ENCODE measurements at places on chromosomes 12 and 14.

DNA sequence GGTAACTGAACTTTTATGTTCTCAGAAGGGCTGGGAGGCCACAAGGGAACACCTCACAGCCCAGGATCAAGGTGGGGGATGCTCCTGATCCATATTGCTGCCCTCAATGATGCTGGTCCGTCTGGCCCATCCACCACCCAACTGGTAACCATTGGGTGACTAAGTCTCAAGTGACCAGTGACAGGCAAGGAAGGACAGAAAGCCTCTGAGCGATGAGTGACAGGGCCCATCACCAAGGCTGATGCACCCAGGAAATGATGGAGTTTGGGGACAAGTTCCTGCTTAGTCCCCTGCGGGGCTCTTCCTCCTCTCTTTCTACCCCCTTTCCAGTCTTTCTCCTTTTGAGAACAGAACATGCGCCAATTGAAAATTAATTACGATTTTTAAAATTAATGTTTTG, 2.6 kb upstream of the MMP19 start:
- H3K27me3 ChIP-seq, result no peaks in the 10 kb centered on the region
- no peaks in the 10 kb centered on the region for H3K36me3 ChIP-seq
- no peak overlapping the region for H3K4me3 ChIP-seq
- peaks cover 4% of the 10 kb centered on the region for H3K4me1 ChIP-seq

DNA sequence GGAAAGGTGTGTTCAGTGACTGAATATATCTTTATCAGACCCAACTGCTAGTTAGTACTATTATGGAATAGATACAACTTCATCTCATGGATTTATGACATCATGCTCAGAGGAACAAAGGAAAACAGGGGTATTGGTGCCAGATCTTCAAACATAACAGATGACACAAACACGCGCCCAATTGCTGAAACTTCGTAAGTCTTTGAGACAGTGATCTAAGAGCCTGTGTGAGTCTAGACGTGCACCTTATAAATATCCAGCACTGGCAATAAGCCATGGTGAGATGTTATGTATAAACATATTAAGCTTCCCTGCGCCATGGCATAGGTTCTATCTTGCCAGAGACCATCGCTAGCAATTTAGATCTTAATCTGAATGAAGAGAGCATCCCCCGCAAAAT, 42.2 kb upstream of the NR2C1 start:
- H3K4me1 ChIP-seq, result no peaks in the 10 kb centered on the region
- no peak overlapping the region for H3K4me3 ChIP-seq

- no peak overlapping the region for H3K4me3 ChIP-seq
- no peaks in the 10 kb centered on the region for H3K36me3 ChIP-seq
- H3K27ac ChIP-seq, result no peak overlapping the region
- H3K27me3 ChIP-seq, result no peaks in the 10 kb centered on the region
- H3K4me1 ChIP-seq, result no peaks in the 10 kb centered on the region
- no peak for DNase-seq
Observed at GRCh38 chr12:65229441-65229840, 49.0 kb upstream of the MSRB3 start.

GRCh38 chr14:52333823-52334657, 19.9 kb downstream of the PTGER2 start:
- H3K27me3 ChIP-seq, result no peaks in the 10 kb centered on the region
- H3K4me1 ChIP-seq, result no peaks in the 10 kb centered on the region
- H3K4me3 ChIP-seq, result no peak overlapping the region
- no peaks in the 10 kb centered on the region for H3K36me3 ChIP-seq
- no peak for DNase-seq

DNA sequence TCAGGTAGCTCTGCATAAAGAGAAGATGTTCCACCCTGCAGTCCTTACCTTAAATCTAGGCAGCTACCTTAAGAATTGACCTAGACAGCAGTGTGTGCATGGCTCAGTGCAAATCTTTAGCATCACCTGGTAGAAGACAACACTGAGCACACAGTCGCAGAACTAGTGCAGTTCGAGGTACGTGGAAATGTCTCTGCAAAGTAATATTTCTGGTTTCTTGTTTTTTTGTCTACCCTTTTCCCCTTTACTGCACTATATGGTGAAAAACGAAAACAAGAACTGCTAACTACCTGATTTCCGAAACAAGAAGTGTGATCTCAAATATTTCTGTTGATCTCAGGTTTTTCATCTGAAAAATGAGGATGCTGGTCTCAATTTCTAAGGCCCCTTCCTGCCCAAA, 82.5 kb downstream of the ETV6 start:
- H3K4me3 ChIP-seq, result no peak overlapping the region
- H3K4me1 ChIP-seq, result peaks cover 2% of the 10 kb centered on the region
- H3K27me3 ChIP-seq, result no peaks in the 10 kb centered on the region
- no peak overlapping the region for H3K27ac ChIP-seq
- no peak for DNase-seq

- no peaks in the 10 kb centered on the region for H3K36me3 ChIP-seq
- no peak overlapping the region for H3K27ac ChIP-seq
- no peaks in the 10 kb centered on the region for H3K27me3 ChIP-seq
- no peak for DNase-seq
- no peak overlapping the region for H3K4me3 ChIP-seq
Observed at GRCh38 chr12:107014055-107014454, 27.1 kb upstream of the MTERF2 start.

DNA sequence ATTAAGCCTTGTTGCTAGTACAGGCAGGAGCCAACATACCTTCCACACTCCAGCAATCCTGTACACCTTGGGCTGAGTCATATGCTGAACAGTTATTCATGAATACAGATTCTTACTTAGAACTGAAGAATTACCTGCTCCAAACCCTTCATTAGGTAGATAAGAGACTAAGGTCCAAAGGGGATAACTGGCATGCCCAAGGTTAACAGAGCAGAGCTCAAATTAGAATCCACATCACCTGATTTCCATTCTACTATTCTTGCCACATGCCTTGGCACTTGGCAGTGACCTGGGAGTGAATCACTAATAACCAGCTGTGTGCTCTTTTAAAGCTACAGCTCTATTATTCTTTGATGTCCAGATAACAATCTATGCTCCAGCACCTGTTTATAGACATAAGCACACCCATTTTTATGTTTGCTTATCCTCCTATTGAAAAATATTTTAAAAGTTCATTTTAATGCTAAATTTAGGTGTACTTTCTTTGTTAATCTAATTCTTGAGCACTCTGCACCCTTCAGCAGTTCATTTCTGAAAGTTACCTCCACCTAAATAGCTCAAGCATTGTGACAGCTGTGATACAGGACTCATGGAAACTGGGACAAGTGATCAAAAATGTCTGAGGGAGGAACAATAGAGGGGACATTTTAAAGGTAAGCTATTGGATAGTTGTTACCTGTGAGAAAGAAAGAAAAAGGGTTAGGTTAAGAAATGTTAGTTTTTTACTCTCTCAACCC, 19.4 kb downstream of the LPCAT3 start:
- no peak overlapping the region for H3K4me3 ChIP-seq
- peaks cover 4% of the 10 kb centered on the region for H3K36me3 ChIP-seq
- H3K4me1 ChIP-seq, result no peaks in the 10 kb centered on the region

DNA sequence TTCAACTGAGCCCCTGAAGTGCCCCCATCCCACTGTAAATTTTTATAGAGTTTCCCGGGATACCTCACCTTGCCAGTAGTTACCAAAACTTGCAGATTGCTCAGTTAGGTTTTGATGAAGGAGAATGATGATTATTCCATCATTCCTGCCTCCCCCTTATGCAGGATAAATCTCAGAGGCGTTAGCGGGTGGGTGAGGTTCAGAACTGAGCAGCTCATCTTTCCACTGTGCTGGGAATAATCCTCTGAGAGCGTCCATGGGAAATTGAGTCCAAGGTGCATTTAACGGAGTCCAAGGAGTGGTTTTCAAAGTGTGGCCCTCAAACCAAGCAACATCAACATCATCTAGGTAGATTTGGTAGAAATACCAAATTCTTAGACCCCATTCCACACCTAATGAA, 18.7 kb downstream of the ACSM4 start:
- no peak overlapping the region for H3K4me3 ChIP-seq
- no peaks in the 10 kb centered on the region for H3K36me3 ChIP-seq
- no peaks in the 10 kb centered on the region for H3K4me1 ChIP-seq
- no peaks in the 10 kb centered on the region for H3K27me3 ChIP-seq
- H3K27ac ChIP-seq, result no peak overlapping the region

DNA sequence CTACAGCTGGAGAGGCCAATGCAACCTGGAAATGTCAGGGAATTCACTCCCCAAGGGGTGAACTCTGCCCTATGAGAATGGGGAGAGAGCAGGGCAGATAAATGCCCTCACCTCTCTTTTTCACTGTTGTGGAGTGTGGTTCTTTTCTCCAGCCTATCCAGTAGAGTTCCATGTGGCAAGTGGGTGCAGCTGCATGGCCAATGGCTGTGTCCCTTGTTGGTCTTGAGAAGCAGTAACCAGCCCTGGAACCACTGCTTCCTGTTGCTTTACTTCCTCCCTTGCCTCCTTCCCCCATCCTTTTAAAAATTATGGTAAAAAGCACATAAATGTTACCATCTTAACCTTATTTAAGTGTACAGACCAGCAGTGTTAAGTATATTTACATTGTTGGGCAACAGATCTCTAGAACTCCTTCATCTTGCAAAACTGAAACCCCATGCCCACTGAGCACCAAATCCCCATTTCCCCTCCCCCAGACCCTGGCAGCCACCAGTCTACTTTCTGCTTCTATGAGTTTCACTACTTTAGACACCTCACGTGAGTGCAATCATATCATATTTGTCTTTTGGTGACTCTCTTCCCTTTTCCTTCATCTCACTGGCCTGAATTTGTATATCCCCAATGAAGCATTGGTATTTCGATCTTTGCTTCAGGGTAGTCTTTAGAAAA, 77.0 kb upstream of the GRIP1 start:
- H3K4me1 ChIP-seq, result peaks cover 2% of the 10 kb centered on the region
- no peak overlapping the region for H3K27ac ChIP-seq
- H3K4me3 ChIP-seq, result no peak overlapping the region
- no peaks in the 10 kb centered on the region for H3K36me3 ChIP-seq
- no peak for DNase-seq

DNA sequence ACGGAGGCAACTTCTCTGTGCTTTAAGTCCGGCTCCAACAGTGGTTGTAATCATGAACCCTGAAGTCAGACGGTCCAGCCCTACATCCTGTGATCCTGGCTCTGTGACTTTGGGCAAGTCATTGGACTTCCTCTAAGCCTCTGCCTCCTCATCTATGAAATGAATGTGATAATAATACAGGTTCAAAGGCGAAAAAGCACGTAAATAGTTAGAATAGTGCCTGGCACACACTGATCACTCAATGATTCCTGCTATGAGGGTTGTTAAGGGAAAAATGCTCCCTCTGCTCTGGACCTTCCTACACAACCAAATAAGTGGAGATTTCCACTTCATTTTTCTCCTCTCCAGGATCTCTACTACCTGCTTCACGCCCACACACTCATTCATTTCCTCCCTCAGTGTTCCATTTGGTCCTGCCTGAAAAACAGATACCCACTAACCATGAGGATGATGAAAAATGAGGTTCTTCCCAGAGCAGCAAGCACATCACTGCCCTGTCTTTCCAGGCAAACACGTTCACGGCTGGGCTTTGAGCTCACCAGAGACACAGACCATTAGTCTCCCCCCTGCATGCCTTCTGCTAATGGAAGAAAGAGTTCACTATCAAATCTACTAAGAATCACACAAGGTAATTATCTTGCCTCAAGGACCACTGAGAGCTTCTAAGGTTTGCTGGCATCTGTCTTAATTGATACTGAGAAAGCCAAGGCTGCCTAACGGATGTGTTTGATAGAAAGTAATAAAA, 13.2 kb downstream of the NUAK1 start:
- DNase-seq, result no peak
- H3K27ac ChIP-seq, result no peak overlapping the region
- no peaks in the 10 kb centered on the region for H3K36me3 ChIP-seq
- H3K4me1 ChIP-seq, result peaks cover 8% of the 10 kb centered on the region

DNA sequence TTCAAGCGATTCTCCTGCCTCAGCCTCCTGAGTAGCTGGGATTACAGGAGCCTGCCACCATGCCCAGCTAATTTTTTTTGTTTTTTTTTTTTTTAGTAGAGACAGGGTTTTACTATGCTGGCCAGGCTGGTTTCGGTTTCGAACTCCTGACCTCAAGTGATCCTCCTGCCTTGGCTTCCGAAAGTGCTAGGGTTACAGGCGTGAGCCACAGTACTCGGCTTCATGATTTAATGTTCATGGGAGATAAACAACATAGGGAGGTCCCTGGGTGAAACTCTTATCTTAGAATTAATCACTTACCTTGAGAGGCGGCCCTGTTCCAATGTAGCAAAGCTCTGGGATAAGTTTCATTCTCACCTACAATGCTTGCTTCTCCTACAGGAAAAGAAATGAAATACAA, 48.3 kb downstream of the SEL1L start:
- no peak overlapping the region for H3K4me3 ChIP-seq
- DNase-seq, result no peak

DNA sequence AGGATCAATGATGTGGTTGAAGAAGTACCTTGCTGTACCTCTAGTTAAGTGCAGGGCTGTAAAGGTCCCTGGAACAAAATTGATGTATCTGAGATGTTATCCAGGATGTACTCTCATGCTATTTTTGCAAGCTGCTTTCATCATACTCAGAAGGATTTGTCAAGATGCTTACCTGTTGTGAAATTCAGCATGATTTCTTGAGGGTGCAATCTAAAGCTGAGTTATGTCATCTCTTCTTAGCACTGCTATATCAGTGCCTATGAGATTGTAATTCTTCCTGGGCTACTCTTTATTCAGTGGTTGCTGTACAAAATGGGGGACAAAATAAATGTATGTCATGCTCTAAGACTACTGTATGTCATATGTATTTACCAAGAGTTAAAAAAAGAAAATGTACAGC, 340.7 kb upstream of the LMO3 start:
- H3K4me3 ChIP-seq, result no peak overlapping the region
- H3K36me3 ChIP-seq, result no peaks in the 10 kb centered on the region
- H3K27me3 ChIP-seq, result no peaks in the 10 kb centered on the region
- no peak overlapping the region for H3K27ac ChIP-seq
- no peaks in the 10 kb centered on the region for H3K4me1 ChIP-seq

DNA sequence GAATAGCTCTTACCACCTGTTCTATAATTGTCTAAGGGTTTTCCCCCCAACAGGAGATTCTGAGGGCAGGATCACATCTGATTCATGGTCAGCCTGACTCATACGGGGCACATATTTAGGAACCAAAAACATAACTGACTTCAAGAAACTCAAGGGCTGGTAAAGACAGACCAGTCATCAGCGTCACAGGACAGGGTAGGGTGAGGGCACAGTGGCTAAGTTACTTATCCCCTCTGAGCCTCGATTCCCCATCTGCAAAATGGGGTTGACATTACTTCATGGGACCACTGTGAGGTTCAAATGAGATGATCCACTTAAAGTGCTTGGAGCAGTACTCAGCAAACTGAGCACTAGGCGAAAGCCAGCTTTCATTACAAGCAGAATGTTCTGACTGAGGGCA, 606 bp downstream of the CINP start:
- DNase-seq, result no peak
- H3K27ac ChIP-seq, result no peak overlapping the region
- no peaks in the 10 kb centered on the region for H3K36me3 ChIP-seq

DNA sequence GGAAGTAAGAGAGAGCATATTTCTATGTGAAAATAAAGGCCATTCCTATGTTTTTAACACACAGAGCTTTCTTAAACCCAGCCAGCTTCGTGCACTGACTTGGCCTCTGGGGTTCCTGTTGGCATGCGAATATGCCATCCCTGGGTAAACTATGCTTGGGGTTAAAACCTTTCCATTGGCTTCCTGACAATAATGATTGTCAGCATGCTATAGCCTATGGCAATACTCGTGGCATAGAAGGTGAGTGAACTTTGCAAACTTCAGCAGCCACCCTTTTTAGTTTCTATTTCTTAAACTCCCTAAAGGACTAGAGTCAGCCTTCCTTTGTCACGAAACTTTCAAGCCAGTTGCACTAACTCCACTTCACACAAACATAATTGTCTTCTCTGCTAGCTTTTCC, 148.4 kb upstream of the RGS6 start:
- no peak overlapping the region for H3K27ac ChIP-seq
- no peak overlapping the region for H3K4me3 ChIP-seq

Measured in iPS DF 6.9 (cell line).